ENCODE measurements at places on chromosomes 6 and 20.

DNA sequence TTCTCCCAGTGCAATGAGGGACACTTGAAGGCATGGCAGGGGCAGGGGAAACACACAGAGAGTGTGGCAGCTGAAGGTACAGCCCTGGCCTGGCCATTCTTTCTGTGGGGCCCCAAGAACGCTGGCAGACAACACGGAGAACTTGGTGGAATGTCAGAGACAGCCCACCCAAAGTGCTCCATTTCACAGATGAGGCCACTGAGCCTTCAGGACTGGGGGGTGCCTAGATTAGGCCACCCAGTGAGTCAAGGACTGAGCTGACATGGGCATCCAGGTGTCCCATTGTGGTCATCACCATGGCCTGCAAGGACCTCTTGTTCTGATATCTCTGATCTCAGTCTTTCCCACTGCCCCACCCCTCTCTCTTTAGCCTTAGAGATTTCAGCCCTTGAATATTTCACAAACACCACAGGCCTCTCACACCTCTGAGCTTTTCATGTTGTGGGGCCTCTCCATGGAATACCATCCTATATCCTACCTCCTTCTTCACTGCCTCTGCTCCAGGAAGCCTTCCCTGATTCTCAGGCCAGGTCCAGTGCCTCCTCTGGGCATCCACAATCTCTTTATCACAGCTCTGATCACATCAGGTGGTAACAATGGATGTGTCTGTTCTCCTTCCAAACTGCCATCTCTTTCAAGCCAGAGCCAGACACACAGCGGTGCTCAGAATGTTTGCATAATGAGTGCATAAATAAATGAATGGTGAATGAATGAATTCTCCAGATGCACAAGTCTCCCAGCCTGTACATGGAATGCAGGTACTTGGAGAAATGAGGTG lies 2.0 kb upstream of the RSPO4 start:
- DNase-seq = no peak

- no peak for DNase-seq
Measured at GRCh38 chr6:108157234-108157980, 8.4 kb upstream of the NR2E1 start.

- no peak for DNase-seq
Measured at GRCh38 chr6:27279513-27280063, 32.1 kb downstream of the PRSS16 start.

DNA sequence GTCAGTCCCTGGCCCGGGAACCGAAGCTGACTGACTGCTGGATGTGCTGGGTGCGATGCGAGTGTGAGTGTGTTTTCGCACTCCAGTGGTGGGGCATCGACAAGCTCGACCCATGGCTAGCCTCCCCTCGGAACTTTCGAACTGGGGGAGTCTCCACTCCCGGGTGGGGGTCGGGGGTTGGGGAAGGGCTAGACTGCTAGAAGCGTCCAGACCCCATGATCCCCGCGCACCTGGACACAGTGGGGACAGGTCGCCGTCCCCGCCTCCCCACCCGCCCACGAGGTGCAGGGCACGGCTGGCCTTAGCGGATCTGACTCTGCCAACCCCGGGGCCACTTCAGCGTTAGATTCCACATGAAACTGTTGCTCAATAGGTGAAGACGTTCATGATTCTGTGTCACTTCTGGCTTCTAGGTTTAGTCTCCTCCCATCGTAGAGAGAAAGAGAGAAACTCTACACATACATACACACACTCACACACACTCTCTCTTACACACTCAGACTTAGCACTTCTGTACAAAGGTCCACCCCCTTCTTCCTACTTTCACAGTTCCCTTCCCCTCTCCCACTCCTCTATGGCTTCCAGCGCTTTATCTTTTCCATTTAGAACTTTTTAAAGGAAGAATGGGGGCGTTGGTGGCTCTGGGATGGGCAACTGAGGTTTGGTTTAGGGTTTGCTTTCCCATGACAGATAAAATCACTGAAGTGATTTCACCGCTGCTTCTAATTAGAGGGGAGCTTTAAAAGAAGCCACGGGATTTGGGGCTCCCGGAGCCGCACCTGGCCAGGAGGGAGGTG lies 5.1 kb upstream of the TFAP2A start:
- no peak for DNase-seq

- DNase-seq = no peak
Measured at GRCh38 chr6:133977983-133978895, 25.2 kb downstream of the TBPL1 start.

DNA sequence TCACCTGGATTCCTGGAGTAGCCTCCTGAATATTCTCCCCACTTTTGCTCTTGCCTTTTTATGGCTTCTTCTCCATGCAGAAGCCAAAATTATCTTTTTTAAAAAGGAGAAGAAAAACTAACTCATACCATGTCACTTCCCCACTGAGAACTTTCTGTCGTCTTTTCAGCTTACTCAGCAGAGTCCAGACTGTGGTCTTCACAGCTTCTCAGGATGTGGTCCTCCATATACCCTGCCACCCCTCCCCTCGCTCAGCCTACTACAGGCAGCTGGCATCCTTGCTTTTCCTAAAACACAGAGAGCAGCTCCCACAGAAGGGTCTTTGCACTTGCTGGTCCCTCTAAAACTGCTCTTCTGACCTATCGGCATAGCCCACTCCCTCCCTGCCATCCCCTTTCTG lies 89.4 kb upstream of the ISM1 start:
- no peak for DNase-seq

GRCh38 chr20:37479925-37480691 lies 40.9 kb upstream of the NNAT start:
- no peak for DNase-seq

GRCh38 chr6:15754035-15754705 lies 91.3 kb upstream of the DTNBP1 start:
- DNase-seq = no peak

DNA sequence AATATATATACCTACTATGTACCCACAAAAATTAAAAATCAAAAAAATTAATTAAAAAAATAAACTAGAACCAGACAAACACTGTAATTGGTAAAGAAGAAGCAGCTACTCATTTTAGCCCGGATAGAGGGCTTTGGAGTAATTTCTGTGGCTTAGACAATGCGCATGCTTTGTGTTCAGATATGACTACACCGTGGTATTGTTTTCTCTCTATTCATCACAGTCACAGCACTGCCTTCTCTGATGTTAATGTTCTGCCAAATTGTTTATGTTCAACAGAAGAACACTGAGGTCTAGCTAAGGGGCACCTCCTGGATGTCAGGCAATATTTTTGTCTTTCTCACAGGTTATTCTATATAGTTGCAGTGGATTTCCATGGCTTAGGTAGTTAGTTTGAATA lies 77.5 kb upstream of the GJE1 start:
- DNase-seq = no peak

GRCh38 chr20:9531581-9531980 lies 17.2 kb downstream of the LAMP5 start:
- no peak for DNase-seq

GRCh38 chr6:125477156-125477555 lies 175.4 kb upstream of the HDDC2 start:
- no peak for DNase-seq

GRCh38 chr6:25172819-25173218 lies 106.4 kb upstream of the CARMIL1 start:
- no peak for DNase-seq

DNA sequence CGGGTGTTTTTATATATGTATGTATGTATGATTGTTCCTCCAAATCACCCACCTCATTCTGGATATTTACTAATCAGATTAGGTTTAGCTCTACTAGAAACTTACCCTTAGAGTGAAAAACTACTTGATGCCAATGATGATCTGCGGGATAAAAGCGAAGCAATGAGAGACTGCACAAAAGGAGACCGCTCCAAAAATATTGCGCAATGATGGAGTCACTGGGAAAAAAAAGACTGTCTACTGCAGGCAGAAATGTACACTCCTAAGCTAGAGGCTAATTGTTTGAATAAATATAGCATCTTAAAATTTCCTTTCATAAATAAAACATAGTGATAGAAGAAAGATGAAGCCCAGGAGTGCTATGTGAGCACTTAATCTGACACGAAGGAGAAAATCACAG lies 7.3 kb downstream of the RAB32 start:
- DNase-seq = no peak

GRCh38 chr6:37187321-37188022 lies 17.5 kb downstream of the PIM1 start:
- no peak for DNase-seq

DNA sequence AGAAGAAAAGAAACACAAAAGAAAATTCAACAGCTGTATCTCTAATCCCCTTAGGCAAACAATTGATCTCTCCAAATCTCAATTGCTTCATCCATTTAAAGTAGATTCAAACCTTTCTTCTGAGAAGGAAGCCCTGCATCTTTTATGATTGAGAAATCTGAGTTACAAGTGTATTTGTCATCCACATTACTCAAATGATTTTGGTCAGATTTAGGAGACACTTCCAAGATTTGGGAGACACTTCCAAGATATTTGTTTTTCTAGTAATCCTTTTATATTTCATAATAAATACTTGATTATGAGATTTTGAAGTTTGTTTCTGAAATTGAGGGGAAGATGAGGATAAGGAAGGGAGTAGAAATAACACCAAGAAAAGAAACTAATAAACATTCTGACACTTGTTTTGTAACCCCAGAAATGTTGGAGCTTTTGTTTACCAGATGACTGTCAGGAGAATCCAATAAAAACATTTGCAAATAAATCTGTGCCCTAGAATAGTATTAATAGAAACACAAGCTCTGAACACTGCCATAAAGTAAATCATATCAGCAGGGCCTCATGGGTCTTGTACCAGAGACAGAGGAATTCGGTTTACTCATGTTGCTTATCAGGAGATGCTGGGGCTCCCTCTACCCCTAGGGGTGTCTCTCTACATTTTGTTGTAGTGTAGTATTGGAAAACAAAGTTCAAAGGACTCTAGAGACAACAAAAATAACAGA lies 314.3 kb upstream of the NT5E start:
- DNase-seq = no peak

DNA sequence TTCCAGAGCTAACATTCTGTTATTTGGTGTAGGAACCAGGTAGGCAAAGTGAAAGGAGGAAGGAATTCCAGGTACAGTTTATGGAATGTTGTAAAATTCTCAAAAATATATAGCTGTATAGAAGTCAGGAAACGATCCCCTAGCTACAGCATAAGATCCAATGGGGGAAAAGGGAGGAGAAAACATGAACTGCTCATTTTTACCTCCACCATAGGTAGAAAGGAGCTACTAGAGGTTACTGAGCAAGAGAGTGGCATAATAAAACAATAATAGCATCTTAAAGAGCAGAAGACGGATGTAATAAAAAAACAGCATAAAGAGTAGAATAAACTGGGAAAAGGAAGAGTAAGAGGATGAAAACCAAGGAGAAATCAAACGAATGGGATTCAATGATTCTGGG lies 26.9 kb downstream of the EPB41L2 start:
- DNase-seq = no peak

GRCh38 chr20:38806855-38807655 lies 1.6 kb downstream of the PPP1R16B start:
- peak; percentile 21 for DNase-seq

DNA sequence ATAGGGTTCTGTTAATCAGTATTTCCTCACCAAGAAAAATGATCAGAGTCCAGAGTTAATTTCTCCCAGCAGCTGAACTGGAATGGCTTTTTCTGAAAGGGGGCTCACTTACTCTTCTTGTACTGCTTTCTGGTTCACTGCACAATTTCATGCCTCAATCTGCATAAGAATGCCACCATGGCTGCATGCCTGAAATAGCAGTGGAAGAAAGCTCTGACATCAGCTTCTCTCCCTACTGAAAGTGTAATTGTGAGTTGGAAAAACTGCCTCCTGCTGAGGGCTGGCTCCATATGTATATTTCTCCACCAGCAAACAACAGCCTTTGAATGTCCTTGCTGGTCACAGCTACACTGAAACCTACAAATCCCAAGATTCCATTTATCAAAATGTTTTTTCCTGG lies 1027.2 kb upstream of the GJE1 start:
- DNase-seq = no peak

DNA sequence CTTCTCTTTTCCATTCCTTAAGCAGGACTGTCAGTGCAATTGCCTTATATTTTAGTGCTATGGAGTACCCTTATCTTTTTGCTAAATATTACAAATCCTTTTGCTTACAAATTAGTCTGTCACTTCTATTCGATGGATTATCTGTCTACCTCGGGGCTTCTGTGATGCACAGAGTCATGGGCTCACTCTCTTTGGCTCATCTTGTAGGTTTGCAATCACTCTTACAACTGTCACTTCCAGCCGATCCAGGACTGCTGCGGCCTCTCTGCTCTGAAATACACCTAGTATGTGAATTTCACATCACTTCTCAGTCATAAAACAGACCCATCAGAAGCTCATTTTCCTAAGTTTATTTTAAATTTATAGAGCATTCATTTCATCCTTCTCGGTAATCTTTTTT lies 293.2 kb upstream of the QKI start:
- no peak for DNase-seq

- no peak for DNase-seq
Measured at GRCh38 chr20:21099751-21100577, 6.2 kb downstream of the LINC00237 start.

DNA sequence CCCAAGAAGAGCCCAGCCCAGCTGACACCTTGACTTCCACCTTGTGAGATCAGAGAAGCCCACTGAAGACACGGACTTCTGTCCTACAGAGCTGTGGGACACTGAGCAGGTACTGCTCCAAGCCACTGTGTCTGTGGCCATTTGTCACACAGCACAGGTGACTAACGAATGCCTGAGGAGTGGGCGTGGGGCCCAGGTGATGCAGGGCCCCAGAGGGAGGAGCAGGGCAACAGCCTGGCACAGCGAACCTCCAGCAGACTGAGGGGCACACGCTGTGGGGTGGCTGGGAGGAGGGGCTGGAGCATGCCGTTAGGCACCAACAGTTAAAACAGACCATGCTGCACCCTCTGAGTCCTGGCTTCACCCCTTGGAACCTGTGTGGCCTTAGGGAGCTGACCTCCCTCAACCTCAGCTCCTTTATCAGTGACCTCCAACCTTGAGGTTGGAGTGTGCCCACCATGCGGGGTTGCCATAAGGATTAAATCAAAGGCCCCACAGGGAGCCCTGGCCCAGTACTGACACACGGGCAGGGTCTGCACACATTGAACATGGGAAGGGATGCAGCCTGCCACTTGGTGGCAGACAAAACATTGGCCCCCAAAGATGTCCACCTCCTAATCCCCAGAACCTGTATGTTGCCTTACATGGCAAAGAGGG lies 119.9 kb upstream of the CST7 start:
- no peak for DNase-seq

- no peak for DNase-seq
Measured at GRCh38 chr6:136137008-136137692, 113.0 kb downstream of the MTFR2 start.

DNA sequence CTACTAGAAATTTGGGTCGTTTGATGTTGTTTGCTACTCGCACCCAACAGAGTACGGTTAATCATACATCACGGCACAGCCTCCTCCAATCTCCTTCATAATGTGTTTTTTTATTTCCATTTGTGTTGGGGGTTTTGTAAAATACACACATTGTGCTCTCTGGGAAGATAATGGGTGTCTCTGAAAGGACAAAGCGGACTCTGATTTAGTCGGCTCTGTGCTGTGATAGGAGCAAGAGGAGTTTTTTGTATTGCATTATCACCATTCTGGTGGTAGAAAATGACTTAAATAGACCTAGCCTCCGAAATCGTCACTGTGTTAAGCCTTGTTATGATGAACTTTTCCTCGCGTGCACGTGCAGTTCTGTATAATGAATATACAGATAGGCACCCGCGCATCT lies 196.3 kb downstream of the CDH4 start:
- DNase-seq = no peak

Data from stimulated activated CD8-positive, alpha-beta memory T cell treated with anti-CD3 and anti-CD28 coated beads, Interleukin-4, amount 100 ng/mL, for 4 hours (primary cell).